ENCODE measurements at places on chromosomes 1 and 21.

DNA sequence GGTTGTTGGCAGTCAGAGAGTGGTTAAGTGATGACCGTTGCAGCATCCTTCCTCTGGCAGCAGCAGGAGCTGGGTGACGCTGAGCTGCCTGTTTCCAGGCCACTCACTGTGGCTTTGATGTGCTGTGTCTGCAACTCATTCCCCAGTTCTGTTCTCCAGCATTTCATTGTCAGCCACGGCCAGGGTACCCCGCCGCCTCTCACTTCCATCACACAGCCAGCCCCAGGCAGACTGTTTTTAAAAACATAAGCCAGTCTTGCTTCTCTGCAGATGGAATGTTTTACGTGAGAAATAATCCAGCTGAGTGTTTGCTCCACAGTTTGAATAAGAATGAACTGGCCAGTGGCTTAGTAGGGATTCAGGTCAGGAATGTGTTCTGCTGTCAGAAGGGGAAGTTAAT is 21.5 kb upstream of the ST6GALNAC3 start:
- no peak for DNase-seq

DNA sequence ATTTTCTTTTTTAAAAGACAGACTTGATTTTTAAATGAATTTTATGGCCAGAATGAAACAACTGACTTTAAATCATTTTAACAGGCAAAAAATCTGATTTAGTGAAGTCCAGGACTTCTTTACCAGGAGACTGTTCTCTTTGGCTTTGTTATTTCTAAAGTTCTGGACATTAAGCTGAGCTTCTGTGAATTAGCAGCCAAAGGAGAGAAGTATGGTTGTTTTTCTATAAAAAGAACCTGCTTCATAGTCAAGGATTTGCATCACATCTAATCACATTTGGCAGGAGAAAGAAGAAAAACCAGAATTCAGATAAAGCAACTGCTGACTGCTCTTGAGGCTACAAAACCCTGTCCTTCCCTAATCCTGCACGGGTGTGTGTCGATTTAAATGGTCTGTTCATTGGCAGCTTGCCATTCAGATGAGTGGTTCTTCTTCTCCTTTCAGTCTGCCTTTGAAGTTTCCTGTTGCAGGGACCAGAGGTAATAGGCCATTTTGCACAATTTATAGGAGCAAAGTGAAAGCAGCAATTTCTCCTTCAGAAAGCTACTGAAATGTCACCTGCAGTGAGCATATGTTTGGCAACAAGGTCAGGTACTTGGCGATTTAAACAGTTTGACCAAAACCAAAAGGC is 215.4 kb downstream of the OLFM3 start:
- DNase-seq: no peak

- DNase-seq: no peak
These were observed 17.6 kb downstream of the ACTL8 start for GRCh38 chr1:17772615-17773212.

DNA sequence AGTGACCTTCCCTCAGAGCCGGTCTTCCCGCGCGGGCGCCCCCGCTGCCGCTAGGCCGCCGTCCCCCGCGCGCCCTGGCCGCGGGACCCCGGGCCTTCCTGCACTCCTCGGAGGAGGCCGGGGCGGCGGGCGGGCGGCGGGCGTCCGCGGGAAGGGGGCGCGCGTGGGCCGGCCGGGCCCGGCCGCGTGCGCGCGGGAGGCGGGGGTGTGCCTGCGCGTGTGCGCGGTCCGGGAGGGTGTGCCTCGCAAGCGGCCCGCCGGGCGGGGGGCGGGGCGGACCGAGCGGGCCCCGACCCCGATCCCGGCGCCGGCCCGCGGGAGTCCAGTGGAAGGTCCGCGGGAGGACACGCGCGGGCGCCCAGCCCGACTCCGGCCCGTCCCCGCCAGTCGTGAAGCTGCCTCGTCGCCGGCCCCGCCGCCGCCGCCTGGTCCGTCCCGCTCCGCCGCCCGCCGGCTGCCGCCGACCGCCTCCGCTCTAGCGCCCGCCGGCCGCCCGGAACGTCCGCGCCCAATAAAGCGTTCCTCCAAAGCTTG is 438 bp downstream of the MRPS6 start:
- no peak for DNase-seq

- no peak for DNase-seq
These were observed 13.7 kb downstream of the PIK3CD start for GRCh38 chr1:9665193-9665592.

GRCh38 chr1:230061801-230062200 is 5.2 kb upstream of the GALNT2 start:
- no peak for DNase-seq
